ENCODE measurements at places on chromosomes 2 and 18. TPM values are rescaled to one million over a fixed set of nuclear protein-coding genes. Genes with fewer than 3 reads are reported as not detected.

MOGAT1 gene
- 0.26 TPM for total RNA-seq

SERPINB10 gene
- total RNA-seq = not detected

WNT6 gene
- not detected for total RNA-seq

SERPINB12 gene
- total RNA-seq = not detected

GAL3ST2 gene
- not detected for total RNA-seq

AKAIN1 gene
- not detected for total RNA-seq

HDHD2 gene
- 38.9 TPM for total RNA-seq

UBR3 gene
- total RNA-seq = 33.2 TPM

CCDC178 gene
- total RNA-seq = not detected

CD302 gene
- total RNA-seq = 55.8 TPM

EHD3 gene
- total RNA-seq = 9.1 TPM

SLC38A11 gene
- 0.29 TPM for total RNA-seq

SERPINB13 gene
- total RNA-seq = not detected

GRCh38 chr2:230657906-230658305 is 54.7 kb upstream of the CAB39 start:
- no peak overlapping the region for H3K27ac ChIP-seq
- no peak for DNase-seq
- no peak overlapping the region for H3K4me3 ChIP-seq
- no peaks in the 10 kb centered on the region for H3K4me1 ChIP-seq

- H3K4me1 ChIP-seq = no peaks in the 10 kb centered on the region
- no peak overlapping the region for H3K27ac ChIP-seq
- H3K4me3 ChIP-seq = no peak overlapping the region
Measured at GRCh38 chr2:189954989-189955388, 107.5 kb downstream of the MSTN start.

- no peak for DNase-seq
- peak overlapping the region; percentile 73 for H3K27ac ChIP-seq
- no peaks in the 10 kb centered on the region for H3K36me3 ChIP-seq
- H3K27me3 ChIP-seq = no peaks in the 10 kb centered on the region
- no peak overlapping the region for H3K4me3 ChIP-seq
- peaks cover 31% of the 10 kb centered on the region for H3K4me1 ChIP-seq
Measured at GRCh38 chr2:10027660-10028330, 15.6 kb upstream of the KLF11 start.

DNA sequence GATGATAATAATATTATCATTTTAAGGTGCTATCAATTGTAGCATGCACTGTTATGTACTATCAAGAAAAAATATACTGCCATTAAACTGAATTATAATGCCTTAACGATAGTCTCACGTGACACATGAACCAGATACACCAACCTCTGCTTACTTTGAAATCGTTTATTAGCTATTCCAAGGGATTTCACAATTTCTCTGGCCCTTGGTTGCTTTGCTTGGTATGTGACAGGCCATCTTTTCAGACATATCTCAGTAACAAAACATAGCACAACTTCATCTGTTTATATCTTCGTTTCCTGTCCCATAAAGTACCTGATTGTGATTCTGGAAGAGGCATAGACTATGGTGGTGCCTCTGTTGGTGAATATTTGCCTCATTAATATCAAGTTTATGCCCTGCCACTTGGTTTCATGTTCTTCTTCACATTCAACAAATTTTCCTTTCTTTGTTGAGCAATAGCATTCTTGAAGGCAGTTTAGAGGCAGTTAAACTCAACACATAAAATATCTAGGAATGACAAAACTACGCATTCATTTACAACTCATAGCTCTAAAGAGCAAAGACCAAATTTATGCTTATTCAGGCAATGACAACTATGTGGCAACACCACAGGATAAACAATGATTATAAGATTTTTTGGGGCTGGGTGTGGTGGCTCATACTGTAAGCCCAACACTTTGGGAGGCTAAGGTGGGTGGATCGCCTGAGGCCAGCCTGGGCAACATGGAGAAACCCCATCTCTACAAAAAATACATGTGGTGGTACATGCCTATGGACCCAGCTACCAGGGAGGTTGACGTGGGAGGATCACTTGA is 84.3 kb downstream of the MCFD2 start:
- peak; percentile 61 for DNase-seq
- no peaks in the 10 kb centered on the region for H3K27me3 ChIP-seq
- H3K27ac ChIP-seq = no peak overlapping the region
- H3K4me1 ChIP-seq = peaks cover 3% of the 10 kb centered on the region
- no peaks in the 10 kb centered on the region for H3K36me3 ChIP-seq

- H3K27me3 ChIP-seq = no peaks in the 10 kb centered on the region
- no peaks in the 10 kb centered on the region for H3K36me3 ChIP-seq
- DNase-seq = no peak
- H3K4me3 ChIP-seq = no peak overlapping the region
Measured at GRCh38 chr2:225650041-225650440, 250.5 kb downstream of the NYAP2 start.

GRCh38 chr18:74142252-74142651 is 5.4 kb downstream of the FBXO15 start:
- H3K36me3 ChIP-seq = no peaks in the 10 kb centered on the region
- no peak overlapping the region for H3K4me3 ChIP-seq
- DNase-seq = no peak
- H3K27me3 ChIP-seq = no peaks in the 10 kb centered on the region
- no peak overlapping the region for H3K27ac ChIP-seq

GRCh38 chr18:23938043-23938756 is 76.4 kb upstream of the TTC39C start:
- DNase-seq = no peak
- H3K4me1 ChIP-seq = no peaks in the 10 kb centered on the region
- H3K36me3 ChIP-seq = no peaks in the 10 kb centered on the region
- H3K4me3 ChIP-seq = no peak overlapping the region

- no peak for DNase-seq
- H3K27me3 ChIP-seq = no peaks in the 10 kb centered on the region
- no peak overlapping the region for H3K4me3 ChIP-seq
- H3K27ac ChIP-seq = no peak overlapping the region
Measured at GRCh38 chr2:241123816-241124536, 21.9 kb upstream of the MTERF4 start.

- DNase-seq = no peak
- no peak overlapping the region for H3K27ac ChIP-seq
- H3K36me3 ChIP-seq = no peaks in the 10 kb centered on the region
Measured at GRCh38 chr2:120388222-120389035, 42.5 kb downstream of the INHBB start.

DNA sequence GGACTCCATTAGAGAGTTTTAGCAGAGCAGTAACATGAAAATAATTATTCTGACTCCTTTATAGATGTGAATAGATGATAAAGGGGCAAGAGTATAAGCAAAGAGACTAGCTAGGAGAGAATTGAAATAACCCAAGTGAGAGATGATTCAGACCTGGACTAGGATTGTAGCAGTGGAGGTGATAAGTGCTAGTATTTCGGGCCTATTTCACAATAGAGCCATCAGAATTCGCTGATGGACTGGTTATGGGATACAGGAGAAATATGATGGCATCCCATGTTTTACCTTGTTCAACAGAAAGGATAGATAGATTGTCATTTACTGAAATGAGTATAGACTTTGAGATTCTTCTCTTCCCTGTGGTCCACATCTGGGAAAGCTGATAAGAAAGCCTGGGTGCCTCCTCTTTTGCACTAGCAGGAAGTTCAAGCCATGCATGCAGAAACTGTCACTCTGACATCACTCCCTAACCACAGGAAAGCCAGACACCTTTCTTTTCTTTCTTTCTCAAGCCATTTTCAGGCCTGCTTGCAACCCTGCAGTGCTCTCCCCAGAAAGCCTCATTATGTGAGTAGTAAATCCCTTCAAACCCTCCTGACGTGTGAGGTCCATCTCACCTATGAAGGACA is 25.3 kb downstream of the DYNAP start:
- no peaks in the 10 kb centered on the region for H3K36me3 ChIP-seq
- no peaks in the 10 kb centered on the region for H3K4me1 ChIP-seq
- DNase-seq = no peak
- H3K27ac ChIP-seq = no peak overlapping the region
- no peaks in the 10 kb centered on the region for H3K27me3 ChIP-seq
- no peak overlapping the region for H3K4me3 ChIP-seq

GRCh38 chr2:48124592-48124991 is 218.3 kb upstream of the FBXO11 start:
- DNase-seq = no peak
- H3K27ac ChIP-seq = no peak overlapping the region
- no peaks in the 10 kb centered on the region for H3K27me3 ChIP-seq
- H3K36me3 ChIP-seq = no peaks in the 10 kb centered on the region

DNA sequence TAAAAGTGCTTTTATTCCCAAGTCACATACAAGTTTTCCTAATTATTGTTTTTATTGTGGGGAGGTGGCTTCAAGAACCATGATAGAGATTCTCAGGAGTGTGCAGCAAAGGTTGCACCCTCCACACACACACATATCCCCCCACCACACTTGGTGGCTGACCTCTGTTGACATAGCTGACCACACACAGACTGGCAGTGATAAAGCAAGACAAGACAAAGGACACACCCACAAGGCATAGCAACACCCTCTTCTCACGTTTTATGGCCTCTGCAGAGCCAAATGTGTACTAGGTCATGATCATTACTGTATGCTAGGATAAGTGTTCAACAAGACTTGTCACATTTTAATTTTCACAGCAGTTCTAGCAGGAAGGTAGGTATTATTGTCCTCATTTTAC is 143.0 kb upstream of the EPC2 start:
- H3K4me1 ChIP-seq = no peaks in the 10 kb centered on the region
- no peak overlapping the region for H3K27ac ChIP-seq
- no peaks in the 10 kb centered on the region for H3K27me3 ChIP-seq
- H3K36me3 ChIP-seq = no peaks in the 10 kb centered on the region

DNA sequence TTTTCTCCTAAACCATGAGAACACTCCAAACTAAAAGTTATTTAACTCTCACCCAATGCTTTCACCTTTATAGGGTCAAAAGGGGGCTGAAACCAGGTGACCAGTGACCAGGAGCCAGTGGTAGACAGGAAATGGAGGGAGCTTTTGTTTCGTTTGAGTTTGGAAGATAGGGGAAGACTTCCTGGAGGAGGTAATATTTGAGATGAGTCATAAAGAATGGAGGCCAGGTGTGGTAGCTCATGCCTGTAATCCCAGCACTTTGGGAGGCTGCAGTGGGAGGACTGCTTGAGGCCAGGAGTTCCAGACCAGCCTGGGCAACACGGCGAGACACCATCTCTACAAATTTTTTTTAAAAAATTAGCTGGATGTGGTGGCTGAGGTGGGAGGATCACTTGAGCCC is 8.5 kb downstream of the FAM161A start:
- no peak overlapping the region for H3K27ac ChIP-seq
- H3K36me3 ChIP-seq = no peaks in the 10 kb centered on the region

GRCh38 chr2:226838722-226839121 is 2.9 kb downstream of the RHBDD1 start:
- H3K27ac ChIP-seq = no peak overlapping the region
- no peaks in the 10 kb centered on the region for H3K36me3 ChIP-seq
- peaks cover 4% of the 10 kb centered on the region for H3K4me1 ChIP-seq

Data from left lung (tissue), 14 donors.